Femur (tissue), 1 donor: ENCODE measurements at places on chromosomes 3 and 15.

GRCh38 chr3:9947025-9947995 lies 4.9 kb downstream of the PRRT3 start:
- DNase-seq = peak; percentile 77

GRCh38 chr3:94303266-94303665 lies 240.4 kb downstream of the NSUN3 start:
- no peak for DNase-seq

DNA sequence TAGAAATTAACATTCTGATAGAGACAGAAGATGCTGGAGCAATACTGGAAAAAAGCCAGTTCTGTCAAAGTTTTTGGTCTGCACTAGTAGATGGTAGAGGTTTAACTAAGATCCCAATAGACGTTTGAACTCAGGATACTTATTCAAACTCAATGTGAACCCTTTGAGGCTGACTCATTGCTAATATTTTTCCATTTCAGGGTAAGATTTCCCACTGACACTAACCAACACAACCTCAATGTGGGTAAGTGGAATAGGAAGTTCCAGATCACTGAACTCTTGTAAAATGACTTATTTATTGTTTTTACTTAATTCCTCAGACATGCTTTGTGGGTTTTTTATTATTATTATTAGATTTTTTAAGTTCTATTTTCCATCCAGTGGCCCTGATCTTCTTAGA lies 1024.8 kb downstream of the EPHA3 start:
- DNase-seq = no peak

DNA sequence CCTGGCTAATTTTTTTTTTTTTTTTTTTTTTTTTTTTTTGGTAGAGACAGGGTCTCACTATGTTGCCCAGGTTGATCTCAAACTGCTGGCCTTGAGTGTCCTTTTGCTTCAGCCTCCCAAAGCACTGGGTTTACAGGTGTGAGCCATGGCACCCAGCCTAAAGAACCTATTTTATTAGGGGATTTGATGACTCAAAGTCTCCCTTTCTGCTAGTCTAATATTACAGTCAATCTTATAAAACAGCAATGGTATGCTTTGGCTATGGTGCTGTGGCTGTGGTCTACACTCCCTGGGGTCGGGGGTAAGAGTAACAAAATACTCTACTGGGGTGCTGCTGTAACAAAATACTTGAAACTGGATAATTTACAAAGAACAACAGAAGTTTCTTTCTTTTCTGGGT lies 44.8 kb downstream of the ZNF589 start:
- no peak for DNase-seq

DNA sequence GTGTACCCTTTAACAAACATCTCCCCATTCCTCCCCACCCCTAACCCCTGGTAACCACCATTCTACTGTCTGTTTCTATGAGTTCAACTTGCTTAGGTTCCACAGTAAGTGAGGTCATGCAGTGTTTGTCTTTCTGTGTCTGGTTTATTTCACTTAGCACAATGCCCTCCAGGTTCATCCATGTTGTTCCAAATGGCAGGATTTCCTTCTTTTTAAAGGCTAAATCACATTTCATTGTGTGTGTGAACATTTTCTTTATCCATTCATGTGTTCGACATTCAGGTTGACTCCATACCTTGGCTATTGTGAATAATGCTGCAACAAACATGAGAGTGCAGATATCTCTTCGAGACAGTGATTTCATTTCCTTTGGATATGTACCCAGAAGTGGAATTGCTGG lies 62.7 kb downstream of the TJP1 start:
- no peak for DNase-seq

- DNase-seq = peak; percentile 94
Measured at GRCh38 chr3:125990253-125990970, 21.4 kb downstream of the ROPN1B start.

- DNase-seq = no peak
Measured at GRCh38 chr3:66164155-66164554, 56.6 kb upstream of the SLC25A26 start.

- DNase-seq = no peak
Measured at GRCh38 chr3:187481426-187481825, 113.2 kb downstream of the RTP4 start.

DNA sequence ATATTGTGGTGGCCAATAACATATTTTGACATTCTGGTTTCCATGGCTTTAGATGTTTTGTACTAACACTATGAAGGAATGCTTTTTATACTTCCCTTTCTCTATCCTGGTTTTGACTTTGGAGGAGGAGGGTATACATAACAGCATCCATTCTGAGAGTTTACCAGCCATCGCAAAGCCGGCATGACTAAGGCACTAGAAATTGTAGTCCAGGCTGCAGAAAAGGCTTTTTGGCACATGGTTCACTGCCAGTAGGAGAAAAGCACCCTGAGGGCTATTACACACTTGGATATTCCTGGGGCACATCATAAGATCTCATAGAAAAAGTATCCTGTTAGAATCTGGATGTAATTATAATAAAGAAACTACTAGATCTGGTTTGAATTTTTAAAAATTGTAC lies 101.8 kb downstream of the STT3B start:
- DNase-seq = no peak
